ENCODE measurements at places on chromosomes 2 and 18.
A peak's percentile ranks its signal among the peaks of the same experiment; 100 is the strongest.

GRCh38 chr2:172821370-172822338, 86.0 kb downstream of the RAPGEF4 start:
- no peak for DNase-seq

DNA sequence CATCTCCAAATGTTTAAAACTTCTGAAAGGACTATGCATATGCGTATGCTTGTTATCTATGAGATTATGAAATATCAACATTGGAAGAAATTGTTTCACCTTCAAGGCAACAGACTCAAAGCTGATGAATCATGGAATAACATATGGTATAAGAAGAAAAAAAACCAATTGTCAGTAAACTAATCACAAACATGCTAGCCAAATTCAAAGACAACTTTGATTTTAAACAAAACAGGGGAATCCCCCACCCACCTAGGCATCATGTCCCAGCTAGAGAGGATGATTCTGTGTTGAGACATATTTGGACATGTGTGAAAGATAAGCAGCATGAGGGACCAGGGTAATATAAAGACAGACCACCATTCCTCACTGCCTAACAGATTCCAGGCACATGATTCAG, 147.7 kb downstream of the WDPCP start:
- DNase-seq: peak; percentile 58

DNA sequence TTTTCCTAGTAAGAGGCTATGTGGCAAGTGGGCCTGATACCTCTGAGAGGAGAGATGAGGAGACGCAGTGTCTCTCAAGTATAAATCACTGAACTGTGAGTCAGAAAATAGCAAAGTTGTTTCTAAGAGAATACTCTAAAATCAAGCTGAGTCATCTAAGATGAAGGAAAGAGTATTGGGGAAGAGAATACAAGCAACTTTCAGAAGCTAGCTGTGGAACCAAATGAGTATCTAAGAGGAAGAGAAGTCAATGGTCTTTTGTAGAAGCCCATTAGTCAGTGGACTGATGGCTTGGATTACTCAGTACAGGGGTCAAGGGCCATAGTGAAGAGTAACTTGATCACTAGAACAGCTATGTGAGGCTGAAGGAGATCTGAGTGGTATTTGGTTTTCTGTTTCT, 2.7 kb upstream of the DCC start:
- DNase-seq: no peak

- no peak for DNase-seq
These were observed 341.2 kb downstream of the RAD51AP2 start for GRCh38 chr2:17177088-17177487.

DNA sequence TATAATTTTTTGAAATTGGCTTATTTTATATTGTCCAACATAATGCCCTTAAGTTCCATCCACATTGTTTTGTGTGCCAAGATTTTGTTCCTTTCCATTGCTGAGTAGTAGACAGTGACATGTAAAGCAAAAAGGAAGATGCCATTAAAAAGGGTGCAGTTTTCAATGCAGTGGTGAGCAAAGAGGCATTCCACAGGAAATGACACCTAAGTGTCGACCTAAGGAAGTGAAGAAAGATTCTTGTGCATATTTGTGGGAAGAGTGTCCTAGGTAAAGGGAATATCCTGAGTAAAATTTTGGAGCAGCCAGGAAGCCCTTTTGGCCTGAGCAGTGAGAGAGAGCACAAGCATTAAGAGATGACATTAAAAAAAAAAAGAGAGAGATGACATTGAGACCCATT, 1099.9 kb downstream of the DPP10 start:
- DNase-seq: no peak

- no peak for DNase-seq
These were observed 39.8 kb upstream of the PARD3B start for GRCh38 chr2:204505488-204505887.

GRCh38 chr2:18299423-18300212, 260.8 kb downstream of the RDH14 start:
- DNase-seq: peak; percentile 97

DNA sequence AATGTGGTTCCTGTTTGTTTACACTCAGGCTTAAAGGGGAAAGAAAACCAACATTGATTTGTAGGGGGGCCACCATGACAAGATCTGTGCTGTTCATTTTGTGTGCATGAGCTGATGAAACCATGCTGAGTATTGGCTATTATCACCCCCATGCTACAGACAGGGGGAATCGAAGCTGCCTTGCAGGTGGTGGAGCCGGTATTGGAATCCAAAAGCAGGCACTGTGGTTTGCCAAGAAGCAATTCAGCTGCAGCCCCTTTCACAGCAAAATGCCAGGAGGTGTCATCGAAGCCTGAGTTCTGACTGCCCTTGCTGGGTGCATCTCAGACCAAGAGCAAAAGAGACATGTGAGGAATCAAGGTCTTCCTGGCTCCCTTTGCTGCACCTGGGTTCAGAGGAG, 221.9 kb downstream of the UXS1 start:
- no peak for DNase-seq

- DNase-seq: no peak
These were observed 323.2 kb upstream of the TFPI start for GRCh38 chr2:187877391-187877790.

DNA sequence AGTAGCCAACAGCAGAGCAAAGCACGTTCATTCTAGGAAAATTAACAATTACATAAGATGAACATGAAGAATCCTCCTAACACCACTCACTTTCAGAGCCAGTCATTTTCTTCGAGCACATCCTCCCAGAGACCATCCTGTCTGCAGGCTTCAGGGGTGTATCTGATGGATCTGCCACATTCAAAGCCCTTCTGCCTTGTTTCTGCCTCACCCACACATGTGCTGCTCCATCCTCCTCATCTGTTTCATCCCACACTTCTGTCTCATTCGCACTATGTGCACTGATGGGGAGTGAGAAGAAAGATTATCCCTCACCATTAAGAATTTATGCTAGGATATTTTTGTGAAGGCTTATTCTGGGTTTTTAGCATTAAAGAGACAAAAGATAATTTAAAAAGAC, 287.9 kb upstream of the PKDCC start:
- DNase-seq: no peak

DNA sequence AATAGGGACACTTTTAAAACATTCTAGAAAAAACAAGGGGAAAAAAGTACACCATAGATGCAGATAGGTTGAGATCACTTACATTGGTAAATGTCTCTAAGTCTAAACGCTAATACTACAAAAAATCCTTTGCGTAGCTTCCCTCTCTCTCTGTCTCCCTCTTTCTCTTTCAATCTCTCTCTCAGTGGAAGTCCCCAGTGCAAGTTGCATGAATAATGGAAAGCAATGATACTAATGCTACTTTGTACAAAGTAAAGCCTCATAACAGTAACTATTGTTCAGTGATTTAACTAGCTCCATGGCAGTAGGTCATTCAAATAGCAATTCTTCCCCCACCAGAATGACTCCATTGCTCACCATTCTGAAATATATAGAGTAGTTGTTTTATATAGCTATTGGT, 12.8 kb downstream of the MEIS1 start:
- DNase-seq: no peak

DNA sequence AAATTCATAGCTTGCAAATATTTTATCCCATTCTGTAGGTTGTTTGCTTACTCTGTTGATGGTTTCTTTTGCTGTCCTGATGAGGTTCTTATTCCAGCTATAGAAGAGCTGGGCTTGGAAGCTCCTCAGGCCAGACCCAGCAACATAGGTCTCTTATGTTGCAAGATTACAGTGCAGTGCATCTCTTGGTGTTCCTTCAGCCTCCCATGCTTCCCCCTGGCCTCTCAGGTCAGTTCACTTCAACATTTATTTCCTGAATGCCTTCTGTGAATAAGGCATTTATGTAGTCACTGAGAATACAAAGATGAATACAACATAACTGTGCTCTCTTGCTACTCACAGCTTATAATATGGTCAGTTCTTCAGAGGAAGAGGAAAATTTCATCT, 179.0 kb upstream of the SLC39A10 start:
- DNase-seq: no peak

- DNase-seq: no peak
These were observed 95.4 kb upstream of the OTOS start for GRCh38 chr2:240235811-240236210.

- no peak for DNase-seq
These were observed 14.6 kb downstream of the BIN1 start for GRCh38 chr2:127092306-127092705.

GRCh38 chr18:46008531-46008930, 41.4 kb upstream of the EPG5 start:
- DNase-seq: no peak

GRCh38 chr2:37764739-37765138, 93.3 kb upstream of the CDC42EP3 start:
- DNase-seq: no peak

DNA sequence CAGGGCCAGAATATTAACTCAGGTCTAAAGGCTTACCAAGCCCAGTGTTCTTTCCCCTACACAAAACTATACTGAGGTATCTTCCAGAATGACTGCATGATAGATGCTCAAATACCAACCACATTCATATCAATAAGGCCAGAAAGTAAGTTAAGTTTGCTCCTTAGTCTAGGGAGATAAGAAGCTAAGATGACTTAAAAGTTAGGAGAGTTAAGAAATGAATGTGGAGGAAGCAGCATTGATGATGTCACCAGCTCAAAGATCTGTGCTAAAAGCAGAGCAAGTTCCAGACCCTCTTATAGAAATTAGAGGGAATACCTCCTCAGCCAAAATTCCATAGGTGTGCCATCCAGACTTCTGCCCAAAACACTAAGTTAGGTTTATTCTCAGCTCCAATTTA, 6.1 kb downstream of the PPP4R1 start:
- DNase-seq: no peak

GRCh38 chr2:237674731-237675276, 47.4 kb downstream of the LRRFIP1 start:
- peak; percentile 78 for DNase-seq

- no peak for DNase-seq
These were observed 34.3 kb upstream of the NCKAP5 start for GRCh38 chr2:133602538-133602937.

DNA sequence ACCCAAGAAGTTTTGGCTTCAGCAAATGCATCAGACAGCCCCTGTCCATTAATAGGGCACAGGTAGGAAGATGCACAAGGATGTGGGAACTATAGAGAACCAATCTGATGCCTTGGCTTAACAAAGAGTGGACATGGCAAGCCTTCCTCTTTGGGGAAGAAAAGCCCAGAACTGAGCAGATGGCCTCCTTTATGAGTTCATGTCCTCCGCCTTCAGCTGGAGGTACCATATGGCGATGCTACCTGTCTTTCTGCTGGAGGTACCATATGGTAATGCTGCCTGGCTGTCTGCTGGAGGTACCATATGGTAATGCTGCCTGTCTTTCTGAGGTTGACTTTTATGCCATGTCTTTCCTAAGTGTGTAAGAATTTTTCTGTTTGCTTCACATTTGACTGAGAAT, 6.0 kb downstream of the RETREG2 start:
- no peak for DNase-seq

DNA sequence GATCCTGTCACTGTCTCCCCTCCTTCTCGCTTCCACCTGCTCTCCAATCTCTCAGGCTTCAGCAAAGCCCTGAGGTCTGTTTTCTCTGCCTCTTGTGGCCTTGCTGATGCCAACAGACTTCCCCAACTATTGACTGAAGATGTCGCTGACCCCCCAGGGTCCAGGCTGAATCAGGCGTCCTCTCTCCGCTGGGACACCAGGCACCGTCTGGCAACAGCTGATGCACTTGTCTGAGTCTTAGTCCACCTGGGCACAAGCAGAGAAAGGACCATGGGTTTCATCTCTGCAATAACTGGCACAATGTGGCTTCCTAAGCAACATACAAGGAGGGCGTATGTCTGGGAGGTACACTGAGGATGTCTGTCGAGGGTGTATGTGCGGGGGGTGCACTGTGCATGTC, 248.7 kb upstream of the MYT1L start:
- DNase-seq: no peak

GRCh38 chr2:58896638-58897037, 655.5 kb upstream of the FANCL start:
- no peak for DNase-seq

DNA sequence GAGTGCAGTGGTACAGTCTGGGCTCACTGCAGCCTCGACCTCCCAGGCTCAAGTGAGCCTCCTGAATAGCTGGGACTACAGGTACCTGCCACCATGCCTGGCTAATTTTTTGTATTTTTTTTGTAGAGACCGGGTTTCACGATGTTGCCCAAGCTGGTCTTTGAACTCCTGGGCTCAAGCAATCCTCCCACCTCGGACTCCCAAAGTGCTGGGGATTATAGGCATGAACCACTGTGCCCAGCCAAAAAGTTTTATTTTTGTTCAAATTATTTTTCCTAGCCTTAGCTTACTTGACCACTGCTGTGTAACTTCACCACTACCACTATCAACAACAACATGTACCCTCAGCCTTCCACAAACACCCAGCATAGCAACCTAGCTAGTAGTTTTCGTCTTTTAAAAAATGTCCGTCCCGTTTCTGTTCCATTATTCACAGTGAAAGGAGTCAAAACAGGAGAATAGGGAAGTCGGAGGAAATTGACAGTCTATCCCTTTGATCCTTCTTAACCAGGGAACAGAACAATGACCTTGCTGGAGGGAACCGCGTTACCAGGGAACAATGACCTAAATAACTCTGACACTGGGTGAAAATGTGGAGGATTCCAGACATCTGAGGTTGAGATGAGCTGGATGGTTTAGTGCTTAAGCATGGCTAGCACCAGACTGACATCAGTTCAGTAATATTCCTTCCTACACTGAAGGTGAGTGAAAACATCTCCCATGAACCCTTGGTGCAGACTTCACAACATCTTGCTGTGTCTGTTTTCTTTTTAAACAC, 69.2 kb upstream of the ARL4C start:
- DNase-seq: no peak

DNA sequence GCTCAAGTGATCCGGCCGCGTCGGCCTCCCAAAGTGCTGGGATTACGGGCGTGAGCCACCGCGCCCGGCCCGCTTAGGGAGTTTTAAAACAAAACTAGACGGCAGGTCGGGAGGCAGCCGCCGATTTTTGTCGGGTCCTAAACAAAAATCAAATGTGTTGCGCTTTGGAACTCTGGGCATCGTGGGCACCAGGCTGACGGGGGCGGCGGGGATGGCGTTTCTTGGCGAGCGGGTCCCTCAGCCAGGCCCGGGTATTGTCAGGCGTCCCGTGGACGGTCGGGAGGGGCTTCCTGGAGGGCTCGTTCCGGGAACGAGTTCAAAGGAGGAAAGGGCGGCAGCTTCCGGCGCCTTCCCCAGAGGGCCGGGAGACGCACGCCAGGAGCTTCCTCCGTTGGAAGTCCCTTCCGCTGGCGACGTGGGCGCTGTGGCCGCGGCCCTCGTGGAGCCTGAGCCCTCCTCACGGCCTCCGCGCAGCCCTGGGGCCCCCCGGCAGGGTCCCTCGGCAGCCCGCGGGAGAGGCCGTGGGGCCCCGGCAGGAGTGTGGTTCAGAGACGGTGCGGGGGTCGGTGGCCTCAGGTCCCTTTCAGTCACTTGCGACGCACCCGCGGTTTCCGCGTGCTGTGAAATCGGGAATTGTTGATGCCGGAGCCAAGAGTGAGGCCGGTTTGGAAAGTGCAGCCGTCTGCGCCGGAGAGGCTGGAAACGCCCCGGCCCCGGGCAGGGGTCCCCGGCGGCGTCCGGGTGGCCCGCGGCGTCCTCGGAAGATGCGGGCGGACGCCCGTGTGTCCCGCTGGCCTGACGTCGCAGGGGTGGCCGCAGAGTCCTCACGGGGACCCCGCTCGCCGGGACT, 59.3 kb downstream of the EMILIN2 start:
- no peak for DNase-seq
